ENCODE measurements at places on chromosomes 12 and 14. TPM values are rescaled to one million over a fixed set of nuclear protein-coding genes. Genes with fewer than 3 reads are reported as not detected.

DNA sequence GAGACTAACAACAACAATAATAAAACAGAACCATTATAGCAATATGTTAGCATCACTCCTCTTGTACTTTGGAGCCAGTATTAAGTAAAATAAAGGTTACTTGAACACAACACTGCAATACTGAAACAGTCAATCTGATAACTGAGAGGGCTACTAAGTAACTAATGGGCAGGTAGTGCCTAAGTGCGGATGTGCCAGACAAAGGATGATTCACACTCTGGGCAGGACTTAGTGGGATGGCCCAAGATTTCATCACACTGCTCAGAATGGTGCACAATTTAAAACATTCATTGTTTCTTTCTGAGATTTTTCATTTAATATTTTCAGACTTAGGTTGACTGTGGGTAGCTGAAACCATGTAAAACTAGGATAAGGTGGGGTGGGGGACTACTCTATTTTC lies 131.9 kb upstream of the CAND1 start:
- no peak for DNase-seq

Gene PHLDA1
- total RNA-seq, result 19.8 TPM

GRCh38 chr14:28944605-28945004 lies 178.0 kb downstream of the FOXG1 start:
- no peak for DNase-seq

Gene SLC38A1
- 253 TPM for total RNA-seq

DNA sequence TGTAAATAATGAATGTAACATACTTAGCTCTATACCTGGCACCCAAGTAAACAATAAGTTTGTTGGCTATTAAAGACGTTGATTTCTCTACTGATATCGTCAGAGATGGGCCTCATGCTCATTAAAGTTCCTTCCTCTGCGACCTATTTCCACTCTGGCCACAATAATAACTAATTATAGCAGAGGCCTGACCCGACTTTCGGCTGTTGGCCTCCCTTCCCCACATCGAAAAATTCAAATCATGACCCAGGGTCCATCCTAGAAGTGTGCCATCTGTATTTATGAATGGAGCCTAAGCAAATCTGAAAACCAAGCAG lies 321 bp upstream of the USP30 start:
- no peak for DNase-seq

DNA sequence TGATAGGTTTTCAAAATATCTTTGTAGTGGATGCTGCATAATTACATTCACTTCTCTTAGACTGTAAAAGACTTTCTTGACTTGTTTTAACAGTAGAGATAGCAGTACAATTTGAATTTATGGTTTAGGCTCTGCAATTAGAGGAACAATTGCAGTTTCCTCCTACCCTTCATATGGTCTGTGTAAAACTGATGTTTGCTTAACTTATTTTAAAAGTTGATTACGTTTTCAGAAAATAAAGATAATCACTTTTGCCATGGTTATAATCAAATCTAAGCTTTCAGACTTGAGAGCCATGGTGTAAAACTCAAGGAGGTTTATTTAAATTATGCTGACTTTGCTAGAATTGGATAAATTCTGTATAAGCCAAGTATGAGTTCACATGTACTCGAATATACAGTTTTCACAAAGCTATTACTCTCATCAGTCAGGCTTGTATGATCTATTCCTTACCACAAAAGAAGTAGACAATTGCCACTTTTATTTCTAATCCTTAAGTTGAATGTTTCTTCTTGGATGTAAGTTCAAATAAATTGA lies 2.5 kb upstream of the MAPK1IP1L start:
- no peak for DNase-seq

Gene NTN4
- 1.3 TPM for total RNA-seq

DNA sequence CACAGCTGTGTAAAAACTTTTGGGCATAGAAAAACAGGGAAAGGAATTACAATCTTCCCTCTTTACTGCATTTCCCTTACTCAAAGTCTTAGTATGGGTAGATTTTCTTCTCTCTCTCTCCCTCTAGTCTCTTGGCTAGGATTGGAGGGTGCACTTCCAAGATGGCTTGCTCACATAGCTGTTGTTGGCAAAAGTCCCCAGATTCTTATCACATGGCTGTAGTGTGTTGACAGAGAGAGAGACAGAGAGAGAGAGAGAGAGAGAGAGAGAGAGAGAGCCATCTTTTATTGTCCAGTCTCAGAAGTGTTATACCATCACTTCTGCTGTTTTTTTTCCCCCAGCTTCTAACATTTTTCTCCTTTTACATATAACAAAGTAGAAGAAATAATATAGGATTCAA lies 6.3 kb upstream of the OR4E2 start:
- DNase-seq, result no peak

DNA sequence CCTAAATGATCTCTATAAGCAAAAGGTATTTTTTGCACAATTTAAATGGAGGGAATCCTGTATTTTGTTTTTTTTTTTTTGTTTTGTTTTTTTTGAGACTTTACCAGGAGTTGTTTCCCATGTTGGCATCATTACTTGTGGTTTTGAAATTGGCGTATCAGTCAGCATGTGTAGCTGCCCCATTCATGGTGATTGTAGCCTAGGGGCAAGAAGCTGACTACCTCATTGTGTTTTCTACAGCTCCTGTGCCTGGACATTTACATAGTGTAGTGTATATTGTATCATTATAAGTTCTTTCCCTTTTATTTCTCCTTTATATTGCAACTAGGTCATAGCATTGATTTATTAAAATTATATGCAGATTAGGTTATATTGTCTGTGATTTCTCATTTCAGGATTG lies 24.5 kb downstream of the SAMD4A start:
- no peak for DNase-seq

DNA sequence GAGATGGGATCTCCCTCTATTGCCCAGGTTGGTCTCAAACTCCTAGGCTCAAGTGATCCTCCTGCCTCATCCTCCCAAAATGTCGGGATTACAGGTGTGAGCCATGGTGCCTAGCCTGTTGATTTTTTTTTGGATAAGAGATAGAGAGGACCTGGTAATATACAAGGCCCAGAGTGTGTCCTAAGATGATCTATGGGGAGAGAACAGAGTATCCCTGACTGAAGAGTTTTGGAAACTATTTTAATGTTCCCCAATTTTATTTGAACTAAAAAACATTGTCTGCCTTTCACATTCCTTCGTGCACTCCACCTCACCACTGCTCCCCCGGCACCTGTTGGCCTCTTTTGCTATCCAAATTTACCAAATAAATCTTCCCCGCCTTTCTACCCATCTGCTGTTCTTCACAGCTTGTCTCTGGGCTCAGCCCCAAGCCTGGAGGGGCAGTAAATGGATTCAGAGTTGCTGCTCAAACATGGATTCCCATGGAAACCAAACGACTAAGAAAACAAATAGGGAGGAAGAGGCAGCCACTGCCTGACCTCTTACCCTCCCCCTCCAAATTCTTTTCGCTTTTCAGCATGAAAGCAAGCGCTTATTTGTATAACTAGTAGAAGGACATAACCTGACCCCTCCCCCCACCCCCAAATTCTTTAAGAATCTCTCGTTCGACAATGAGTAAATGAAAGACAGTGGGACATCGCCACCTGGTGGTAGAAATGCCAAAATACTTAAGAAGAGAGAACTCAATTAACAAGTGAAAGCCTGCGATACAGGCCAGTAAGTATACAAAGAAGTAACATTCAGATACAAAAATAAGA lies 22.6 kb downstream of the OR10G3 start:
- DNase-seq, result peak; percentile 84

Gene RNASE13
- not detected for total RNA-seq

Gene SELPLG
- total RNA-seq, result 0.13 TPM

DNA sequence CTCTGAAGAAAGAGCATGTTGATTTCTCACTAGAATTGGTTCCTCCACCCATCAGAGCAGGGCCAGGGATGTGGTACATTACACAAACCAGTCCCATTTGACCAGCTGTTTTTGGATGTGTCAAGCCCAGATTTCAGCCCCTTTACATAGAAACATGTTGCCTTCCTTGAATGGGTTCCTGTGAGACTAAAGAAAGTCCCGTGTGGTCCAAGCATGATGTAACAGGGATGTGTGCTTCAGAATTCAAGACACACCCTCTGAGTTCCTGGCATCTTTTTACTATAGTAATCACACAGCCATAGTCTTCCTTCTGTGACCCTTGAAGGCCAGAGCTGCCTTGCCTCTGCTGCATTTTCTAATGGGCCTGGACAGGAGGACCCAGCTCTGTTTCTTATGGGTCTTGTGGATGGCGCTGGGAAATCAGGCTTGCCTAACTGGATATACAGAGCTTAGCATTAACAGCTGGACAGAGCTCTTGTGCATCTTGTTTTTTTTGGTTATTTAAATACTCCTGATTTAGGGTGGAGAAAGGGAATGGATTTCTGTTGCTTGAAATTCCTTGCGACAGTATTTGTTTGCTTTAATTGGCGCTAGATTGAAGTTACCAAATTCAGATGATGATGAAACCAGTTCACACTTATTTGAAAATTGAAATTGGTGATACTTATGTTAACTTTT lies 341.0 kb downstream of the ZFP36L1 start:
- DNase-seq, result no peak

DNA sequence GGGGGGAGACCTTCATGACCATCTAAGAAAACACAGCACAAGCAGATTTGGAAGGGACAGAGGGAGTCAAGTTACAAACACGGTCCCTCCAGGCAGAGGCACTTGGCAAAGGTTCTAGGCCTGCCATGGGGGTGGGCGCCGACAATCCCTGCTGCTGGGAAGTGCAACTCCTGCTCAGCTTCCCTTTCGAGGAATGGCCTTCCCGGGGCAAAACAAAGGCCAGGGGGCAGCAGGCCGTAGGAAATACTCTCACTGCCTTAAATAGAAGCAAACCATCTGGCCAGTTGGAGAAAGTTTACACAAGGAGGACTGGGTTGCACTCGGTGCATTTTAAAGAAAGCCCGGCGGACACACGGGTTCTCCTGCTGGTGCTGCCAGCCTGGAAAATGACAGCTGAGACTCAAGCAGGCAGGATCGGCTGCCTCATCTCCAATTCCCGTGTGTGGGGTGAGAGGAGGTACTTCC lies 65.8 kb downstream of the ITPK1 start:
- no peak for DNase-seq

GRCh38 chr14:86168371-86168770 lies 638.4 kb downstream of the FLRT2 start:
- no peak for DNase-seq

Gene CBLN3
- 0.54 TPM for total RNA-seq
